ENCODE measurements at places on chromosomes 4 and X.

- no peak for DNase-seq
Observed at GRCh38 chrX:13837290-13837745, 20.4 kb upstream of the GPM6B start.

- no peak for DNase-seq
Observed at GRCh38 chrX:41695426-41695825, 6.7 kb downstream of the GPR34 start.

GRCh38 chrX:137313627-137314026 lies 252.3 kb upstream of the ZIC3 start:
- DNase-seq: no peak

DNA sequence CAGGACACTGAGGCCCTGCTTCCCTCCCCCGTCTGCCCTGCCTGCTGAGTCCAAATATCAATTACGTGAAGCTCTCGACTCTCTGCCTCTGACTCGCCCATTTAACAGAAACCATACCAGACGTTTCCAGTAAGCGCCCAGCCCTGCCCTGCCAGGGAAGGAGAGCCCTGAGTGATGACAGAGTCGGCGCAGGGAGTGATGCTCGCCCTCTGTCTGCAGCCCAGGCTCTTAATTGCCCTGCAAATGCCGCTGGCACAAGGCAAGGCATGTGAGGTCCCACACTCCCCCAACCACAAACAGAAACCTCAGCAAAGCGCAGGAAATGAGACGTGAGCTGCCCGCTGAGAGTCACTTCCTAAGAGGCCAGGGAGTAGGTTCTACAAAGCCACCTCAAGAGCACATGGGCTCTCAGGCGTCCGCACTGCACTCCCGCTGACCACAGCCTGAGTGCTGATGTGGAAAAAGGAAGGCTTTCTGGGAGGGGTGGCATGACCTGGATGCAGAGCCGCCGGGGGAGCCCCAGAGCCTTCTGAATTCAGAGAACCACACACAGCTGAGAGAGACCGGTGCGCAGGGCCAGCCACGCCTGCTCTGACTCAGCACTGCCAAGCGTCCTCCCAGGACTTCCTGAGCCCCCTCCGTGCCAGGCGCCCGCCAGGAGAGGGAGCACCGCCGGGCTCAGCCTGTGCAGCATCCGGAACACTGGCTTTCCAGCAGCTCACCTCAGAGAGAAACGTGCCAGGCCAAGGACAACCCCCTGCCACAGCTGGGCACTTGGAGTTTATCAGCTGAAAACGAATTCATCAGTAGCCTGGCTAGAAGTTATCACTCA lies 5.3 kb downstream of the ZFYVE28 start:
- peak; percentile 98 for DNase-seq

- DNase-seq: no peak
Observed at GRCh38 chr4:122899682-122900081, 22.7 kb downstream of the NUDT6 start.

DNA sequence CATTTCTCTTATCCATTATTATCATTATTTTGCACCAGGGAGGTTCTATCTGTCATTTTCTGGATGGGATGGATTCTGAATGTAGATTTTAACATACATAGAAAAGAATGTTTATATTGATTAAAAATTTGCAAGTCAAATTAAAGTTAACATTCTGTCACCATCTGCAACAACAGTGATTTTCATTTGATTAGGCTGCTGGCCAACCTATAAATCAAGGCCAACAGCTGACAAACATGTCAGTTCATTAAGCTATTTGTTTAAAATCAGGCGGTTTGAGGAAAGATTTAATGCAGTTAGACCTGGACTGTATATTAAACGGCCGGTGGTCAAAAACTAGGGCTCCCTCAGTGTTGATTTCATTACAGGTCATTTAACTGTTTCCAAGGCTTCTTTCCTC lies 109.5 kb upstream of the CBR4 start:
- no peak for DNase-seq

- no peak for DNase-seq
Observed at GRCh38 chrX:138711399-138712347, at the start of gene FGF13. FGF13 (minus strand) TSS chrX:138711717; CDS start chrX:138711003, 714 bp downstream.

DNA sequence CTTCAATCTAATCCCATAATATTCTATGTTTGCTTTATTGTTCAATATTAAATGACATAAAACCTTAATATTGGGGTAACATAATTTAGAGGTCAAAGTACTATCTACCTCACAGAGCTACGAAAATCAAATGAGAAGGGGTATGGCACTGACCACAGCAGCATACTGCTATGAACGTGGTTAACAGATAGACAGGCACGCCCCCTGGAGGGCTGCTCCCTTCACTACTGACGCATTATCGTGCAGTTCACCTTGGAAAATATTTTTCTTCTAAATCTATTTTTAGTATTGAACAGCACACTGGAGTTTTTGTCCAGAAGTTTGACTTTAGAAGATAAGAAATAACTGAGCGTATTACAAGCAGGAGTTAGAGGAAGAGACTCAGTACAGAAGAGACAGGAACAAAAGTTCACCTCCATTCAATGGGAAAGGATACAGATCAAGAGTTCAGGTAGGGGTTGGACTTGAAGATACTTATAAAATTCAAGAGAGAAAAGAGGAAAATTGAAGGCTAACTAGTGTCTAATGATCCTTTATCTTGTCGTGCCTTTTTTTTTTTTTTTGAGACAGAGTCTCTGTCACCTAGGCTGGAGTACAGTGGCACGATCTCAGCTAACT lies 22.7 kb downstream of the MAP9 start:
- peak; percentile 50 for DNase-seq

GRCh38 chrX:41733939-41734338 lies 10.0 kb downstream of the GPR82 start:
- no peak for DNase-seq

- peak; percentile 85 for DNase-seq
Observed at GRCh38 chrX:13487731-13488505, 81.5 kb upstream of the EGFL6 start.

DNA sequence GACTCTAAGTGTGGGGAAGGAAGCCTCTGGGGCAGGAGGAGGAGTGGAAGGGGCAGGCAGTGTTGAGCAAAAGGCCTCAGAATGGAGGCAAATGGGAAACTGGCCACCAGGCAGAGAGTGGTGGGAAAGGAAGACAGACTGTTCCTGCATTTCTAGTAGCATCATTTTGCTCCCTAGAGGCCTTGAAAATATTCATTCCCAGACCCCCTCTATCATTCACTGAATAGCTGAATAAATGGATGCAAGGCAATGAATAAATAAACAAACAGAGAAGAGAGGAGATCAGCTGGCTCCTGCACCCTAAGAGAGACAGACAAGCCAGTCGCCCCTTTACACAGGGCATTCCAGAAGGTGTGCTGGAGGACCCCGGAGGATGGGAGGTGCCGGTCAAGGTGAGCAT lies 511.9 kb downstream of the BCOR start:
- no peak for DNase-seq

GRCh38 chrX:110286106-110286505 lies 31.8 kb downstream of the AMMECR1 start:
- DNase-seq: peak; percentile 74

DNA sequence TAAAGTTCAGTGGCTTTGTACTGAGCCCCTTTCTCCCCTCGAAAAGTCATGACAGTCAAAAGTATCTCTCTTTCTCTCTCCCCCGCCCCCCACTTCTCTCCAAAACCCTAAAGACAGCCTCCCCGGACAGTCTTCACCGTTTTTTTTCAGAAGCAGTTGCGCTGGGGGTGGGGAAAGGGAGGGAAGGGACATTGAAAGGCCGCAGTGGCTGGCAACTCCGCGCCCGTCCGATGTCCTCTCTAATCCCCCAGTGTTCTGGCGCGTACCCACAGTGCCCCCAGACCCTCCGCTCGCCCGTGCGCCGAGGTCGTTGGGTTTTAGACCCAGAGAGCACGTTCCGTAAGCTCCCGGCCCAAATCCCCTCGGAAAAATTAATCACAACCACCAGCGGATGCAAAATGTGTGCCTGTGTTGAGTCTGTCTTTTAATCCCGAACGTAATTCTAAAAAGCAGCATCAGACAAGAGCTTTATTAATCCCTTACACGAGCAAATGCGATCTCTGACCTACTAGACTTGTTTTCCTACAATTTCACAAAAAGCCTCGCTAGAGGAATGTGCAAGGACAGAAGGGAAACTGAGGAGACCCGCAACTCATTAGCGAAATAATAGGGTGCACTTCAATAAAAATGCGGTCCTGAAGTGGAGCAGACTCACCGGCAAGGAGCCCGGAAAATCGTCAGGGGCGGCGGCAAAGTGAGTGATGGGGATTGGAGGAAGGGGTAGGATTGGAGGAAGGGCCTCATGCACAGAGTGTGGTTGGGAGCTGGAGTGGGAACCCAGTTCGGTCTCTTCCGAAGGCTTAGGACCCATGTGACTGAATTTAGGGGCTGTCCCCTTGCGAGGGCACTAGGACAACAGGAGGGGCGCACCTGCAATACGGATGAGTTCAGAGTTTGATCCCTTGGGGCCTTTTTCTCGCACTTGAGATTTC lies 12.2 kb upstream of the PRDM8 start:
- no peak for DNase-seq

- no peak for DNase-seq
Observed at GRCh38 chrX:84715315-84715714, 213.1 kb upstream of the HDX start.

DNA sequence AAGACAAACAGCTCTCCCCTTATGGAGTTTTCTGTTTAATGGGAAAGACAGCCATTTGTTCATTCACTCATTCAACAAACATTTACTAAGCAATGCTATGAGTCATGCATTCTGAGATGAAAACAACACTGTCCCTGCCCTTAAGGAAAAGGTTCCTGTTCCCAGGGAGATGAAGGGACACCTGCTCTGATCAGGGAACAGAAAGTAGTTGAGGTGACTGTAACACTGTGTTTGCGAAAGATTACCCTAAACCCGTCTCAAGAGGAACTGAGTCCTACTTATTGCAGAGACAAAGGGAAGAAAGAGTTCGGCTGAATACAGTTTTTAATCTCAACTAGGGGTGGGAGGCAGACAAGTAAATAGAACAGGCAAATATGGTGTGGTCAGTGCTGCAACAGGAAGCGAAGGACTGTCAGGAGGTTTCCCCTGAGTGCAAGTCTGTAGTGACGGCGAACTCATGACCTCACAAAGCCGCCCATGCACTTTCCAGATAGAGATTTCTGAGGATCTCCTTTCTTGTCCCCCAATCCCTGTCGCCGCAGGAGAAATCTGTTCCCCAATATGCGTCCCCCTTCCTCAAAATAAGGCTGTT lies 712 bp downstream of the STX18 start:
- DNase-seq: peak; percentile 31

Data from foreskin fibroblast (primary cell).